Esophagus muscularis mucosa (tissue), 4 donors: ENCODE measurements at places on chromosomes 2 and 18.
A peak's percentile ranks its signal among the peaks of the same experiment; 100 is the strongest.

- no peak for DNase-seq
- H3K4me3 ChIP-seq, result no peak overlapping the region
- no peaks in the 10 kb centered on the region for H3K27me3 ChIP-seq
- no peaks in the 10 kb centered on the region for H3K36me3 ChIP-seq
- H3K4me1 ChIP-seq, result no peaks in the 10 kb centered on the region
- H3K27ac ChIP-seq, result peak overlapping the region; percentile 29
Measured at GRCh38 chr2:49248506-49248905, 94.2 kb upstream of the FSHR start.

DNA sequence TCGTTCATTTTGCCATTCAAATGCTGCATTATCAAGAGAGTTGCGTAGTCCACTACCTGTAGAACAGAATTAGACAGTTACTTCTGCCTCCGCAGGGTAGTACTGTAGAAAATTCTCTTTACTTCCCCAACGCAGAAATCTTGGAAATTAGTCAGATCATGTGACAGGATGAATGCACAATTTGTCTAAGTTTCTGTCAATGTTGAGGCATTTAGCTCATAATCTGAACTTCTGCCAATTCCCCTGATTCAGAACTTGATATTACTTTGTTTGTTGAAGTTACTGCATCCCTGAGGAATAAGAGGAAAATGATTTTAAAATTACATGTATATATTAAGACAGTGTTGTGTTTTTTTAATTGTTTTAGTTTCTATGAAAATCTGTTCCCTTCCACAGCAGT is 83.4 kb downstream of the TTC27 start:
- peaks cover 33% of the 10 kb centered on the region for H3K4me1 ChIP-seq
- no peaks in the 10 kb centered on the region for H3K27me3 ChIP-seq
- no peaks in the 10 kb centered on the region for H3K36me3 ChIP-seq
- no peak overlapping the region for H3K4me3 ChIP-seq
- H3K27ac ChIP-seq, result peak overlapping the region; percentile 56

GRCh38 chr2:11131166-11131920 is 23.9 kb upstream of the SLC66A3 start:
- H3K4me3 ChIP-seq, result no peak overlapping the region
- no peak for DNase-seq
- no peaks in the 10 kb centered on the region for H3K27me3 ChIP-seq
- H3K4me1 ChIP-seq, result peaks cover 31% of the 10 kb centered on the region
- no peaks in the 10 kb centered on the region for H3K36me3 ChIP-seq
- no peak overlapping the region for H3K27ac ChIP-seq

GRCh38 chr2:156342254-156343095 is 10.0 kb upstream of the NR4A2 start:
- peak; percentile 96 for DNase-seq
- H3K36me3 ChIP-seq, result no peaks in the 10 kb centered on the region
- peak overlapping the region; percentile 92 for H3K4me3 ChIP-seq
- no peaks in the 10 kb centered on the region for H3K27me3 ChIP-seq

DNA sequence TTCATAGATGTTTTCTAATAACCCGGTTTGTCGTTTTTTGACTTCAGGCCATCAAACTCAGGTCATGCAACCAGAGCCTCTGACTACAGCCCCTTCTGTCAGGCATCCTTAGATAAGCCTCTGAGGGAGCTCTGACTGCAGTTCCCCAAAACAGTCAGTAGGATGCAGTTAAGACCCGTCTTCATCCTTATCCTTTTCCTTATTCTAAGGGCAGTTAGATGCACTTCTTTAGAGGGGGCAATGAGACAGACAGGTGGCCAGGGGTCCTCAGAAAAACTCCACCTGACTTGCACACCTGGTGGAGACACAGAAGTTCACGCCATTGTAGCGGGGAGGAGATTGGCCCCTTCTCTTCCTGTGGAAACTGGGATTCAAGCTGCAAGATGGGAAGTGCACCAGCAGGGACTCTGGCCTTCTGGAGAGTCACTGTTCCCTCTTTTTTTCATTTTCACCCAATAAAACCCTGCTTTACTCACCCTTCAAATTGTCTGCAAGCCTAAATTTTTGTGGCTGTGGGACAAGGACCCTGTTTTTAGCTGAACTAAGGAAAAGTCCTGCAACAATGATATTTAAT is 104.8 kb upstream of the TFPI start:
- H3K36me3 ChIP-seq, result no peaks in the 10 kb centered on the region
- H3K4me3 ChIP-seq, result no peak overlapping the region
- H3K27ac ChIP-seq, result no peak overlapping the region
- no peaks in the 10 kb centered on the region for H3K4me1 ChIP-seq

- no peak overlapping the region for H3K4me3 ChIP-seq
- no peaks in the 10 kb centered on the region for H3K27me3 ChIP-seq
- no peak for DNase-seq
- H3K27ac ChIP-seq, result no peak overlapping the region
- peaks cover 25% of the 10 kb centered on the region for H3K36me3 ChIP-seq
Measured at GRCh38 chr2:19979932-19980331, 10.0 kb downstream of the WDR35 start.

GRCh38 chr2:134402410-134402809 is 148.5 kb downstream of the MGAT5 start:
- no peak overlapping the region for H3K4me3 ChIP-seq
- peaks cover 33% of the 10 kb centered on the region for H3K4me1 ChIP-seq

- no peaks in the 10 kb centered on the region for H3K27me3 ChIP-seq
- H3K4me3 ChIP-seq, result no peak overlapping the region
- H3K4me1 ChIP-seq, result peaks cover 27% of the 10 kb centered on the region
- peak overlapping the region; percentile 13 for H3K27ac ChIP-seq
- no peaks in the 10 kb centered on the region for H3K36me3 ChIP-seq
Measured at GRCh38 chr2:48249025-48249424, 280.9 kb upstream of the STON1 start.

GRCh38 chr2:120344976-120345581 is 857 bp upstream of the INHBB start:
- H3K36me3 ChIP-seq, result no peaks in the 10 kb centered on the region
- peaks cover 36% of the 10 kb centered on the region for H3K4me1 ChIP-seq
- H3K27me3 ChIP-seq, result peaks cover 97% of the 10 kb centered on the region
- peak overlapping the region; percentile 61 for H3K4me3 ChIP-seq

- H3K4me1 ChIP-seq, result no peaks in the 10 kb centered on the region
- H3K27ac ChIP-seq, result no peak overlapping the region
- H3K27me3 ChIP-seq, result no peaks in the 10 kb centered on the region
- H3K4me3 ChIP-seq, result no peak overlapping the region
- no peaks in the 10 kb centered on the region for H3K36me3 ChIP-seq
- DNase-seq, result no peak
Measured at GRCh38 chr2:49351560-49351959, 197.2 kb upstream of the FSHR start.

DNA sequence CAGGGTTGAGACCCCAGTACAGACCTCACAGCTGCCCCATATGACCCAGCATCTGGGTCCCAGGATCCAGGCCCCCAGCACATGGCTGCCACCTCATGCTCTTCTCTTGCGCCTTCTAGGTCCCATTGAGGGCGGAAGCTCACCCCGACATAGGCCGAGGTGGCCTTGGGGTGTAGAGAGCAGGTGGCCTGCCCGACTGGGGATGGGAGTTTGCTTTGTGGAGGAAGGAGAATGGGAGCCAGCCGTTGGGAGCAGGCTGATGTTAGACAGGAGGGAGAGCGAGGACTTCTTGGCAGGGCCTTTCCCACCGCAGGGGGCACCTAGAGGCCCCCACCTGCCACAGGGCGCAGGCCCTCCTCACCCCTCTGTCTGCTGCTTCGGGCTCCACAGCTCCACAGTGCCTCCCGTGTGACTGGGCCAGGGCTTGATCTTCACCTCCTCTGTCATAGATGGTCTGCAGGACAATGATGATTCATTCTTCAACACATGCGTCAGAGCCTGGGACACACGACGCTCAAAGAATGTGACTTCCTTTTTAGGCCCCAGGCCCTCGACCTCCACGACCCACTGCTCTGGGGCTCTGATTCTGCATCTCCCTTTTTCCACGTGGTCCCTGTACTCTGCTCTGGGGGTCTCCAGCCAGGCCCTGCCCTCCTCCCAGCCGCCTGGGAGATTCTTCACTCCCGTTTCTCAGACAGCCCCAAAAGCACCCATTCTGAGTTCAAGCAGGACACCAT is 86.6 kb upstream of the ODC1 start:
- no peak overlapping the region for H3K27ac ChIP-seq
- no peaks in the 10 kb centered on the region for H3K4me1 ChIP-seq
- H3K36me3 ChIP-seq, result no peaks in the 10 kb centered on the region
- H3K27me3 ChIP-seq, result no peaks in the 10 kb centered on the region

GRCh38 chr2:179524809-179525339 is 260.2 kb upstream of the SESTD1 start:
- H3K4me1 ChIP-seq, result no peaks in the 10 kb centered on the region
- H3K4me3 ChIP-seq, result no peak overlapping the region
- DNase-seq, result no peak
- no peaks in the 10 kb centered on the region for H3K27me3 ChIP-seq
- H3K36me3 ChIP-seq, result no peaks in the 10 kb centered on the region
- H3K27ac ChIP-seq, result no peak overlapping the region

DNA sequence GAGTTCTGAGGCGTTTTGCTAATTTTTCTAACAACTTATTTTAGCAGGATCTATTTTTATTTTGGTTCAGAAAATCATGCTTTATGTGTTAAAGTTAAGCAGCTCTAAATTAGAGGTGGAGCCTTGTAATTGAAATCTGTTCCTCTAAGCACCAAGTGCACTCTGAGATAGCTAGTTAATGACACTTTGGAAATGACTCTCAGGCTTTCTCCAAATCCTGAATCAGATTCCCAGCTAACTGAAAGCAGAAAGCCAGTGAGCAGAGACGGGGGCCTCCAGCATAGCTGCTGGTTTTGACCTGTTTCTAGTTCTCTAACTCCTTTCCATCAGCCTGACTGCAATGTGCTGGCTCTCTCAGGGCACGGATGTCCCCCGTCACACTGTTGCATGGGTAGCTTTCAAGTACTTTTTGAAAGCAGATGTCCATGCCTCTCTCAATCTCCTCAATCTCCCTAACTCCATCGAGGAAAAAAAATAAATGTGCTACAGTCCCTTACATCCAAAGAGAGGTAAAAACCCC is 326.5 kb downstream of the SATB2 start:
- H3K27me3 ChIP-seq, result no peaks in the 10 kb centered on the region
- no peak for DNase-seq
- no peak overlapping the region for H3K4me3 ChIP-seq
- H3K4me1 ChIP-seq, result no peaks in the 10 kb centered on the region
- no peaks in the 10 kb centered on the region for H3K36me3 ChIP-seq

- no peaks in the 10 kb centered on the region for H3K36me3 ChIP-seq
- no peak overlapping the region for H3K27ac ChIP-seq
- H3K27me3 ChIP-seq, result no peaks in the 10 kb centered on the region
- H3K4me3 ChIP-seq, result no peak overlapping the region
Measured at GRCh38 chr2:101395545-101396315, 8.4 kb upstream of the CREG2 start.

DNA sequence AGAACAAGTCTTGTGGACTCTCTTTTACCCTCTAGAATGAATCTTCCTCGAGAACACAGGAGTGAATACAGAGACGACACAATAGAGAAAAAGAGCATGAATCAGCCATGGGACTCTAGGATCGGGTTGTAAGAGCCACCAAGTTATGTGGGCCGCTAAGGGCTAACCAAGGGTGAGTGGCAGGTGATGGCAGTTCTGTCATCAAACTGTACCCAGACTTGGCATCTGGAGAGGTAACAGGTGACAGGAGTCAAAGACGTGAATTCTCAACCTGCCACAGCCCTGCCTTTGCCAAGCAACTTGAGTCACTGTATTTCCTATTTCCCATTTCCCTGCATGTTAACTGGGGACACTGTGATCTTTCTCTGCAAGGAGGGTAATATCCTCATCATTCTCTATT is 11.2 kb downstream of the SERPINE2 start:
- H3K27me3 ChIP-seq, result no peaks in the 10 kb centered on the region
- H3K4me1 ChIP-seq, result no peaks in the 10 kb centered on the region
- no peak overlapping the region for H3K27ac ChIP-seq
- no peaks in the 10 kb centered on the region for H3K36me3 ChIP-seq
- no peak overlapping the region for H3K4me3 ChIP-seq
- DNase-seq, result no peak

GRCh38 chr2:19380532-19380931 is 22.1 kb upstream of the OSR1 start:
- DNase-seq, result no peak
- peaks cover 12% of the 10 kb centered on the region for H3K4me1 ChIP-seq
- H3K27ac ChIP-seq, result no peak overlapping the region
- no peaks in the 10 kb centered on the region for H3K27me3 ChIP-seq

- H3K27ac ChIP-seq, result no peak overlapping the region
- no peaks in the 10 kb centered on the region for H3K36me3 ChIP-seq
- no peak for DNase-seq
Measured at GRCh38 chr18:14939141-14939540, 191.2 kb downstream of the ANKRD30B start.

- H3K27me3 ChIP-seq, result no peaks in the 10 kb centered on the region
- no peak overlapping the region for H3K27ac ChIP-seq
- no peaks in the 10 kb centered on the region for H3K4me1 ChIP-seq
- H3K36me3 ChIP-seq, result no peaks in the 10 kb centered on the region
Measured at GRCh38 chr2:64396551-64396950, 57.4 kb upstream of the LGALSL start.

DNA sequence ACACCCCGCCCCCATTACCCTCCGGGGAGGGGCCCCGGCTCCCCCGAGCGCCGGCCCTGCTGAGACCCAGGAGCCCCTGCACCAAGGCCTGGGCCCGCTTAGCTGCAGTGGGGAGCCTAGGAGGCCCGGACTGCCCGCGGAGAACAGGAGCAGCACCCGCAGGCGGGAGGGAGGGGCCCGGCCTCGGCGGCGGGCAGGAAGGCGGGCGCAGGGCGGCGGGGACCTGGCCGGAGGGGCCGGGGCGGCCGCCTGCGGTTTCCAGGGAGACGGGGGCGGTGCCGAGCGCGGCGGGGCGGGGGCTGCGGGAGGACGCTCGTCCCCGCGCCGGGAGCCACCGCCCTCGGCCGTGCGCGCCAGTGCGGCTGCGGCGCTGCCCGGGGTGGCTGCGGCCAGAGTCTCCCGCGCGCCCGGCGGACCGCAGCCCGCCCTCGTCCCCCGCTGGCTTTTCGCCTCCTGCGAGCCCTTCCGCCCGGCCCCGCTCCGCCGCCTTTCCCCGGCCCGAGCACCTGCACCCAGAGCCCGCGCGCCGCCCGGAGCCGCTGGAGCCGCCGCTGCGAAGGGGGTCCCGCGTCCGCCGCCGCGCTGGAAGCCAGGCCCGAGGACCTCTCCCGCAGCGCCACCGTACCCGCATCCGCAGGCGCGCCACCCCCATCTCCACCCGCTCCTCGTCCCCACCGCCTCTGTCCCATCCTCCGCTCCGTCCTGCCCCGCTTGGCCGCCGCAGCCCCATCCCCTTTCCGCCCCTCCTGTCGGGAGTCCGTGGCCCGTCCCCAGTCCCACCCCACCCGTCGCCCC is 17.2 kb downstream of the GPC1 start:
- no peaks in the 10 kb centered on the region for H3K27me3 ChIP-seq
- DNase-seq, result no peak
- H3K36me3 ChIP-seq, result no peaks in the 10 kb centered on the region
- peak overlapping the region; percentile 60 for H3K27ac ChIP-seq
- H3K4me3 ChIP-seq, result peak overlapping the region; percentile 73
- peaks cover 43% of the 10 kb centered on the region for H3K4me1 ChIP-seq

GRCh38 chr2:36059691-36060090 is 295.9 kb upstream of the CRIM1 start:
- no peaks in the 10 kb centered on the region for H3K27me3 ChIP-seq
- no peak overlapping the region for H3K27ac ChIP-seq
- H3K36me3 ChIP-seq, result no peaks in the 10 kb centered on the region
- DNase-seq, result no peak
- H3K4me3 ChIP-seq, result no peak overlapping the region
- no peaks in the 10 kb centered on the region for H3K4me1 ChIP-seq
